ENCODE measurements at places on chromosomes 12 and 14.

DNA sequence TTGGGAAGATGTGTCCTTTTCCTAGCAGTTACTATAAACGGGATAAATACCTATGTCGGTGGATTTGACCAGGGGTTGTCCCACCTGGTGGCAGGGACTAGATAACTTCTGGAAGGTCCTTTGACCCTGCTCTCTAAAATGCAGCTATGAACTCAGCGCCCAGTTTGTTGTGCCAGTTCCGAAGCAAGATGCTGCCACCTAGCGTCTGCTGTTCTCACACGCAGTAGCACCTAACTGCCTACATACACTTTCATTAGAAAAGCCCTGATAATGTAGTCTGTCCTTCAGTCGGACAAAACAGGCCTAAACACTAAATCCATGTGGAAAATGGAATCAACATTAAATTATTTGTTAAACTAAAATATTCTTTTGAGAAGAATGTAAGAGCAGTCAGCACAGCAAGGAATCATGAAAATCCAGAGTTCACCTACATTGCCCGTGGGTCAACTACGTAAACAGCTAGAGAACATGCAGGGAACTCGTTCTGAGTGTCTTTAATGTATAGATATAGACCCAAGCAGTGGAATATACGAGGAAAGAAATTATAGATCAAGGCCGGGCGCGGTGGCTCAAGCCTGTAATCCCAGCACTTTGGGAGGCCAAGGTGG lies 51.1 kb upstream of the CRACR2A start:
- no peak for DNase-seq

GRCh38 chr14:23521785-23522640 lies 29.6 kb downstream of the ZFHX2 start:
- no peak for DNase-seq

DNA sequence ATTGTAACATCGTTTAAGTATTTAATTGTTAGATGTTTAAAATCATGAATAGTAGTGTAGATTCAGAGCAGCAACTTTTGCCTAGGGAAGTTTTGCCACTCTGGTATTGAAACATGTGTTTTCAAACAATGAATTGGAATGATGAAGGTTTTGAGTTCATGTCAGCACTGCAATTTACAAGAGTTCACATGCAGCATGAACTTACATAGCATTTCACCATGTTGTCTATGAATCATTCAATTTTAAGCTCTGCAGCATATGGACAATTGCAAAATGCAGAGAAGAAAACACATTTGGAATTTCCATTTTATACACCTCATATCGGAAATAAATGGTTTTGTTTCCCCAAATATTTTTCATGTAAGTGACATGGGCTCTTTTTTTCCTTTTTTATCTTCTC lies 170.7 kb upstream of the CDKN3 start:
- no peak for DNase-seq

DNA sequence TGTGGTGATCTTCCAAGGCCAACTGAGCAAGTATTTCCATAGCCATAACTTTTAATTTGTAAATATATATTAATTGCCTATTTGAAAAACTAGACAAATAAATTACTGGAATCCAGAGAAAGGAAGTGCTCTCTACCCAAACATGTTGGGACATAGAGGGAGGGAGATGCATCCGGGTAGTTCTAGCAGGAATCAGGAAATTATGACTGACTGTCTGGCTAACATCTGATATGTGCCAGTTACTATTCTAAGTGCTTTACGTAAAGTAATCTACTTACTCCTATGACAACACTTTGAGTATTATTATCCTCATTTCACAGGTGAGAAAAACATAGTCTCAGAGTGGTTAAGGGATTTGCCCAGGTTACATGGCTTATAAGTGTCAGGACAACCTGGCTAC lies 147.7 kb upstream of the VASH1 start:
- DNase-seq: no peak

DNA sequence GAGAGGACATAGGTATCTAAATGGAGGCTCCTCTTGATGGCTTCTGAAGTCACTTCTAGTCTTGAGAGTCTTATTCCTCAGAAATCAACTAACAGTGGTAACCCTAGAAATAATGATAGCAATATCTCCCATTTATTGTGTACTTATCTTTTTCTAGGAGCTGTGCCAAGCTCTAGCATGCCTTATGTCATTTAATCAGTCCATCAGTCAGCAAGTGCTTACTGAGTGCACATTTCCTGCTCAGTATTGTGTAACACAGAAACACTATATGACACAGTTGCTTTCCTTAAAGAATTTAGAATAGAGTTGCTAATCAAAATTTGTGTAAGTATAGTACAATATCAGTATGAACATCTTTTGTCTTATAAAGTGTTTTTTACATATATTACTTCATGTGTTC lies 36.6 kb downstream of the KRT76 start:
- no peak for DNase-seq

DNA sequence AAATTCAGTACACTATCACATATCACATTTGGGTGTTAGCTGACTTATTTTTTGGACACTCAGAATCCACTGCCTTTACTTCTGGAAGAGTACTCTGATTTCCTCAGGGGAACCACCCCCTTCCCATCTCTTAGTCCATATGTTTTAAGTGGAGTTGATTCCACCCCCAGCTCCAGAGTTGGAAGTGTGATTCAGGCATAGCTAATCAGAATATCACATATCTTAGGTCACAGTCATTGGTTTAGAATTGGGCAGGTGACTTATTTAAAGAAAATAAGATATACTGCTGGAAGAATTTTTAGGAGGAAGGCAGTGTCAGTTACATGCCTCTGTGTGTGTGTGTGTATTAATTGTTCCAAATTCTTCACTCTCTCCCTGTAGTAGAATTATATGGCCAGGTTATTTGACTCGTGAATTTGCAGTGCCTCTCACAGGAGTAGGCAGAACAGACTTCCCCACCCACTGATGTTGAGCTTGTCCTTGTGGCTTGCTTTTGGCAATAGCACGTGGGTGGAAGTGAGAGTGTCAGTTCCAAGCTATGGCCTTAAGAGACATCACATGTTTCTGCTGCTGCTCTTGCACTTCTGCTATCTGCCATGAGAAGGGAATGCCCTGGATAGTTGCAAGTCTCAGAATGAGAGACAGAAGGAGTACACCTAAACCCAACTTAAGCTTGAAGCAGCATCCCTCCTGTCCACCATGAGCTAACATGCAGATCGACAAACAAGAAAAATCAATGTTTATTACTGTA lies 6.4 kb upstream of the GAS2L3 start:
- no peak for DNase-seq

- no peak for DNase-seq
Observed at GRCh38 chr14:33676135-33676566, 274.7 kb downstream of the EGLN3 start.

DNA sequence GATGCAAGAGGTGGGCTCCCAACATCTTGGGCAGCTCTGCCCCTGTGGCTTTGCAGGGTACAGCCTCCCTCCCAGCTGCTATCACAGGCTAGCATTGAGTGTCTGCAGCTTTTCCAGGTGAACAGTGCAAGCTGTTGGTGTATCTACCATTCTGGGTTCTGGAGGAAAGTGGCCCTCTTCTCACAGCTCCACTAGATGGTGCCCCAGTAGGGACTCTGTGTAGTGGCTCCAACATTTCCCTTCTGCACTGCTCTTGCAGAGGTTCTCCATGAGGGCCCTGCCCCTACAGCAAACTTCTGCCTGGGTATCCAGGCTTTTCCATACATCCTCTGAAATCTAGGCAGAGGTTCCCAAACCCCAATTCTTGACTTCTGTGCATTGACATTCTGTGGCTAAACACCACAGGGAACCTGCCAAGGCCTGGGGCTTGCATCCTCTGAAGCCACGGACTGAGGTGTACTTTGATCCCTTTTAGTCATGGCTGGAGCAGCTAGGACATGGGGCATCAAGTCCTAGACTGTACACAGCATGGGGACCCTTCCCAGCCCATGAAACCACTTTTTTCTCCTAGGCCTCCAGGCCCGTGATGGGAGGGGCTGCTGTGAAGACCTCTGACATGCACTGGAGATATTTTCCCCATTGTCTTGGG lies 24.0 kb upstream of the SLC38A1 start:
- DNase-seq: no peak

DNA sequence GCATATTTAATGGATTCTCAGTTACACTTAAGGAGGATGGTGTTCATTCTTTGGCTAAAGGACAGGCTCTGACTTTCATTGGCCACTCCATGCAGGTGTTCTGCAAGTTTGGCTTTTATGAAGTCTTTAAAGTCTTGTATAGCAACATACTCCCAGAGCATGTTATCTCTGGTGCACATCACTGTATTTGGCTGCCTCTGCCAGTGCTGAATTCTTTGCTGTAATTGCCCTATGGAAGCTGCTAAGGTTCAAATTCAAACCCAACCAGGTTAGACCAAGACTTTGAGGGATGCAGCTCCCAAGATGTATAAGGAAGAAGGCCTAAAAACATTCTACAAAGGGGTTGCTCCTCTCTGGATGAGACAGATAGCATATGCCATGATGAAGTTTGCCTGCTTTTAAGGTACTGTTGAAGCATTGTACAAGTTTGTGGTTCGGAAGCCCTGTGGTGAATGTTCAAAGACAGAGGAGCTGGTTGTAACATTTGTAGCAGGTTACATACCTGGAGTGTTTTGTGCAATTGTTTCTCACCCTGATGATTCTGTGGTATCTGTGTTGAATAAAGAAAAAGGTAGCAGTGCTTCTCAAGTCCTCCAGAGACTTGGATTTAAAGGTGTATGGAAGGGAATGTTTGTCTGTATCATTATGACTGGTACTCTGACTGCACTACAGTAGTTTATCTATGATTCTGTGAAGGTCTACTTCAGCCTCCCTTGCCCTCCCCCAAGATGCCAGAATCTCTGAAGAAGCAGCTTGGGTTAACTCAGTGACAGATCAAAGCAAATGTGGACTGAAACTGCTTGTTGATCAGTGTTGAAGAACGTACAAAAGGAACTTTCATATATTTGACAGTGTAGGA lies 19.4 kb downstream of the TMEM116 start:
- DNase-seq: no peak

- DNase-seq: no peak
Observed at GRCh38 chr12:77072833-77073495, 7.6 kb upstream of the E2F7 start.

DNA sequence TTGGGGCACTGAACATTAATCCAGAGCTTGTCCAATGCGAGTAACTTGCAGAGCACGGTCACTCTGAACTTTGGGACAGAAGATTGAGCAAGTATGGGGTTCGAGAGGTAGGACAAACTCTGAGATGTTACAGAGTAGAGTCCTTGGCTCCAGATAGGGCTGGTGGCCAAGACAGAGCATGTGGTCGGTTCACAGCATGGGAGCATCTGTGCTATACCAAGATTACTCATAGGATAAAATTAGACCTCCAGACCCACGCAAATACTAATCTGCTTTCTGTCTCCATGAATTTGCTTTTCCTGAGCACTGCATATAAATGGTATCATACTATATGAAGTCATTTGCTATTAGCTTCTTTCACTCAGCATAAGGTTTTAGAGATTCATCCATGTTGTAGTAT lies 93.4 kb upstream of the TBX5 start:
- DNase-seq: no peak

- no peak for DNase-seq
Observed at GRCh38 chr14:61875483-61875882, 113.3 kb downstream of the SNAPC1 start.

DNA sequence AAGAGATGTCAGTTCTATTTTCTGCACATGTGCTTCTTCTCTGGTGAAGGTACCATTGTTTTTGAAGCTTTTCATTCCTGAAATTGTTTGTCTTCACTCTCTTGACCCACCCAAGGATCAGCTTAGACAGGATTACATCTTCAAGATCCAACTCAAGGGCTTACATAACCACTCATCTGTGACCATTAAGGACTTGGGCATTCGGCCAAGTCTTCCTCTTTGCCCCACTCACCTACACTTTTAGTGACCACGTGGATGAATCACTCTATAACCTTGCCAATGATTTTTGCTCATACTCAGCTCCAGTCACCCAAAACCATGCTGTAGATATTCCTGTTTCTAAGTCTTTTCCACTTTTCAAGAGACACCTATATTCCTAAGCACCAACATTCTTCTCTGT lies 36.5 kb upstream of the SSTR1 start:
- DNase-seq: no peak

- no peak for DNase-seq
Observed at GRCh38 chr14:87992346-87992717, 650 bp downstream of the GALC start.

DNA sequence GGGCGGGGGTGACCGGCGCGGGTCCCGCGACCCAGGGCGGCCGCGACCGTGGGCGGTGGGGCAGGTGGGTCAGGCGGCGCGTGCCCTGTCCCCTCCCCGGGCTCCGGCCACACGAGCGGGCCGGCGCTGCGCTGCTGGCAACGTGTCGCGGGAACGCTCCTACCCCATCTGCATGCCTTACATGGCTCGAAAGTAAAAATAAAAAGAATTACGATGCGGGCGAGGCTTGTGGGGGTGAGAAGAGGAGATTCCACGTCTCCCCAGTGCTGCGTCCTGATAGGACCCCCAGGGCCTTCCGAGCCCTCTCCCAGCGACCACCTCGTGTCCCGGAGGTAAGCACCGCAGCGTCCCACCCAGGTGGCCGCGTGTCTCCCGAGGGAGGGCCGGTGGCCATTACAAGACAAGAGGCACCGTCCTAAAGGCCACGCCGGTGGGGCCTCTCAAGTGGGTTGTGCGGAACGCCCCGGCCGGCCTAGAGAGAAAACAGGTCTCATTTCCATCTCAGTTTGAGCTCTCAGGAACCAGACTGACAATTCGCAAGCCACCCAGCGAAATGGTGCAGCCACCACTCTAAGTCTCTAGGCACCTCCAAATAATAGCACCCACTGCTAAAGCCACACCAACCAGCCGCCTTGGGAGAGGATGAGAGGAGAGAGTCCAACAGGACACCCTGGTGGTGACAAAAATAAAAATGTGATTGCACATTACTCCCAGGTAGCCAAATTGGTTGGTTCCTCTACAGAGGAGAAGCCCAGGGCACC lies 612 bp upstream of the FOXN3 start:
- DNase-seq: peak; percentile 91

DNA sequence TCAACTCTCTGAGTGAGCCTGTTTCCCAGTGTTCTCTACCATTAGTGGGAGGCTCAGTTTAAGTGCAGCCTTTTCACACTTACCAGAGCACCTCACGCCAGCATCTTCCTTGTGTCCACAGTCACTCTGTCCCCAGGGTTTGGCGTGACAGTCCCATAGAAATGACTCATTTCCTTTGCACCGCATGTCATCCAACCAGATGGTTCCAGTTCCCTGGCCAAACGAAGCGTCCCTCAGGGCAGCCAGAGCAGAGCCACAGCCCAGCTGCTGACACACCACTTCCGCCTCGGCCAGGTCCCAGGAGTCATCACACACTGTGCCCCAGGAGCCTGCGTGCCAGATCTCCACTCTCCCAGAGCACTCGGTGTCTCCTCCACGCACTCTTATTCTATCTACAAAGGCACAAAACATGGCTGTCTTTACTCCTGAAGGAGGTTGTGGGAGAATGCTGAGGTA lies 65.4 kb downstream of the ACSM4 start:
- DNase-seq: no peak

GRCh38 chr14:49092345-49092744 lies 493.8 kb downstream of the RPS29 start:
- DNase-seq: no peak

- DNase-seq: no peak
Observed at GRCh38 chr14:72164420-72165228, 232.4 kb downstream of the RGS6 start.

GRCh38 chr12:50785406-50786001 lies 21.6 kb downstream of the ATF1 start:
- DNase-seq: no peak

- DNase-seq: no peak
Observed at GRCh38 chr12:123681605-123682004, 10.7 kb downstream of the TCTN2 start.

GRCh38 chr12:56805355-56805754 lies 42.2 kb downstream of the HSD17B6 start:
- DNase-seq: no peak

- DNase-seq: no peak
Observed at GRCh38 chr14:23828001-23828400, 125.6 kb upstream of the DHRS4 start.

GRCh38 chr14:80536456-80536855 lies 325.2 kb upstream of the DIO2 start:
- no peak for DNase-seq

All from vagina (tissue), 2 donors.